DMS79 treated with DMSO at 0.1 percent for 48 hours (cell line): ENCODE measurements at places on chromosomes 12 and 14.

- no peak for DNase-seq
Observed at GRCh38 chr14:68705741-68706283, 87.1 kb downstream of the ZFP36L1 start.

GRCh38 chr12:95681210-95681765, 109.3 kb downstream of the NTN4 start:
- DNase-seq = no peak

GRCh38 chr12:54740882-54741281, 92.7 kb upstream of the DCD start:
- no peak for DNase-seq

DNA sequence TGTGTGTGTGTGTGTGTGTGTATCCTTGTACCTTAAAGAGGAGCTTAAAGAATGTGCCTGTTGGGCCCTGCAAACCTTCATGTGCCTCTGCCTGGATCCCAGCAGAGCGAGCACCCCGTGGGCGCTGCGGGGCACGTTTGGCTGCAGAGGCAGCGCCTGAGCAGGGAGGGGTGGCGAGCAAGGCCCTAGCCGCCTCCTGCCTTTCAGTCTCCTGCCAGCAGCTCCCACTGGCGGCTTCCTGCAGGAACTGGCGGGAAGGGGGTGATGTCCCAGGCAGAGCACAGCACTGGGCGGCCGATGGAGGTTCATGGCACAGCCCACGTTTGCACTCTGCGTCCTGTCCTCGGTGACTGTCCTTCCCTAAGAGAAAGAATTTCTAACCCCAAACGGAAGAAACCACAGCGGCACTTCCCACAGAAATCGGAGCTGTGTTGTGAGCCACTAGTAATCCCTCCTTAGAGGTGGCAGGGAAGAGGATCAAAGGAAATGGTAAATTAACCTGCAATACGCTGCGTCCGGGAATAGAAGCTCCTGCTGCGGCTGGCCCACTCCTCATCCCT, 19.8 kb downstream of the ZBTB42 start:
- no peak for DNase-seq

GRCh38 chr12:53743266-53744129, 8.3 kb downstream of the CISTR start:
- DNase-seq = peak; percentile 20

DNA sequence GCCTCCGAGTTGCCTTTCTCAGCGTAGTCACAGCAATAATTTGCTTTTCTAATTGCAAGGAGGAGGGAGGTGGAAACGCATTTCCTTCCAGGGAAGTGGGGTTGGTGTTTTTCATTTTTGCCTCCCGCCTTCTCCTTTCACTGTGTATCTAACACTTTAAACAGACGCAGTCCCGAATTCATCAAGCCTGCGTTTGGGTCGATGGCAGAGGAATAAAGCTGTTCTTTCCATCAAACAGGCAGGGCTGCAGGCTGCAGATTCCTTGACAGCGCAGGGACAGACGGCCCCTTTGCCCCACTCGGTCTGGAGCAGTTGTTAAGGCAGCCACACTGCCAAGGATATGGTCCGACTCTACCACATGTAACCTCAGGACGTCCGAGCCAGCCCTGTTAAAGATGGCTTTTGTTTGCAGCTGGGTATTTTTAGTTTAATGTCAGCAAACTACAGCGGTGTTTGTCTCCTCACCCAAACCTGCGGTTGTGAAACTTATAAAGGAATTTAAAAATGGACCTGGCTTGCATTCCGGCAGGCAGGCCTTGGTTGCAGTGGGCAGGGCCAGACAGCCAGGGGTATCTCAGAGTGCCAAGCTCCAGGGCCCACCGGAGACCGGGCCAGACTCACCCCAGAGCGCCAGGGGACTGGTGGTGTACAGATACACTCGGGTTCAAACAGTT, 2.1 kb downstream of the CHST11 start:
- DNase-seq = peak; percentile 23

GRCh38 chr12:131347345-131347714, 363.6 kb upstream of the SFSWAP start:
- DNase-seq = no peak

- peak; percentile 84 for DNase-seq
Observed at GRCh38 chr14:102928412-102929240, 6.2 kb downstream of the AMN start.

DNA sequence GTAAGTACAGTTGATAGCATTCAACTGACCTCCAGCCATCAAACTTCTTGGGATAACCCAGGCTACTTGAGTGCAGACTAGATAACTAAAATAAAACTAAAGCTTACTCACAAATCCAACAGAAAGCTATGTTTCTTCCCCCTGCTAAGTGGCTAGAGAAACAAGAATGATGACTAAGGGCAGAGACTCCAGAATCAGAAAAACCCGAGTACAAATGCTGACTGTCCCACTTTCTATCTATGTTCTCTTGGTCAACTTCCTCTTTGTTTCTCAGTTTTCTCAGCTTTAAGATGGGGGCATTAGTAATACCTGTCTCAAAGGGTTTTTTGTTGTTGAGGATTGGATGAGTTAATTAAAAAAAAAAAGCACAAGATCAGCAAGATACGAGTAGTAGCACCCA, 6.1 kb upstream of the NUAK1 start:
- no peak for DNase-seq

DNA sequence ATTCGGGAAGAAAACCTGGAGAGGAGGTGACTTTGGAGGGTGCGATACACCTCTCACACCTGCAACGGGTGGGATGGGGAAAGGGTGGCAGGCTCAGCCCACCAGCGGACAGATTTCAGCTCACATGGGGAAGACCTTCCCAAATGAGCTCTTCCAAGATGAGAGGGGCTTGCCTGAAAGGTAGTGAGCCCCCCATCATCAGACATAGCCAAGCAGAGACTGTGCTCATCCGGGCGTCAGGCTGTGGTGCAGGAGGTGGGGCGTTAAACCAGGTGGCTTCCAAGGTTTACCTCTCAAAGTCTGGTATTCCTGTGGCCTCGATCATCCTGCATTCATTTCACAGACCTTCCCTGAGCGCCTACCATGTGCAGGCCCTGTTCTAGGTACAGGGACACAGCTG, 105.4 kb upstream of the FKBP4 start:
- DNase-seq = no peak

DNA sequence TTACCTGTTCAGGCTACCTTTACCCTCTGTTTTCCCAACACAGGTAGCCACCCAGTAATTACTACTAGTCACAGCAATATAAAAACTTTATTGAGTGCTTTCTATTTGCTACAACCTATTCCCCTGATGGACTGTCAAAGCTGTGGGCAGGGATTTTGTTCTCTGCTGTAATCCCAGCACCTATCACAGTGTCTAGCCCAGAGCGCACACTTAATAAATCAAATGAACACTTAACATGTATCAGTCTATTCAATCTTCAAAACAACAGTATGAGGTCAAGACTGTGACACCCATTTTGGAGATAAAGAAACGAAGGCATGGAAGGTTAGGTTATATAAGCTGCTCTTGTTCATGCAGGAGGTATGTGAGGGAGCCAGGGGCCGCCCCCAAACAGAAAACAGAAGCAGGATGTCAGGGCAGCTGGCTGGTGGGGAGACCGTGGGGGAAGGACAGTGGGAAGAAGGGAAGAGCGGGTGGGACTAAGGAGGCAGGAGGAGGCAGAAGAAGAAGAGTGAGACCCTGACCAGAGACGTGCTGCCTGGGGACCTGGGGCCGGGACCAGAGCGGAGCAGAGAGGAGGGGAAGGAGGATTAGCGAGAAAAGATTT, 1.7 kb downstream of the TNFRSF1A start:
- DNase-seq = no peak

DNA sequence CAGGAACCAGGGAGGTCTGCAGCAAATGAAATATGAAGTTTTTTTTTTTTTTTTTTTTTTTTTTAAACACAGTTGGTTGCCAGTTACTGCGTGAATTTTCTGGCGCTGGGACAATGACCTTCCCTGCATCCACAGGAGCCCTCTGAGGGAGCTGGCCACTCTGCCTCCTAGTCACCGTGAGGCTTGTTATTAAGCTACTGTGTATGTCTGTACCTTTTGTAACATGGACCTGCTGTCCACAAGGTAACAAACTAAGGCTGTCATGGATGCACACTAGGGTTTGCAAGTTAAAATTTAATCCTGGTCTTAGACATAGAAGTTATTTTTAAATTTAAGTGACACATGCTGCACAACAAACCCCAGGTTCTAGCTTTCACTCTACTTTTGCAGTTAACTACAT, 211.0 kb downstream of the SSPN start:
- DNase-seq = no peak

- no peak for DNase-seq
Observed at GRCh38 chr14:101087614-101088394, 184.3 kb upstream of the RTL1 start.

- peak; percentile 45 for DNase-seq
Observed at GRCh38 chr12:69879007-69879960, 54.3 kb downstream of the MYRFL start.

- DNase-seq = no peak
Observed at GRCh38 chr12:75852143-75852542, 179.4 kb downstream of the PHLDA1 start.

DNA sequence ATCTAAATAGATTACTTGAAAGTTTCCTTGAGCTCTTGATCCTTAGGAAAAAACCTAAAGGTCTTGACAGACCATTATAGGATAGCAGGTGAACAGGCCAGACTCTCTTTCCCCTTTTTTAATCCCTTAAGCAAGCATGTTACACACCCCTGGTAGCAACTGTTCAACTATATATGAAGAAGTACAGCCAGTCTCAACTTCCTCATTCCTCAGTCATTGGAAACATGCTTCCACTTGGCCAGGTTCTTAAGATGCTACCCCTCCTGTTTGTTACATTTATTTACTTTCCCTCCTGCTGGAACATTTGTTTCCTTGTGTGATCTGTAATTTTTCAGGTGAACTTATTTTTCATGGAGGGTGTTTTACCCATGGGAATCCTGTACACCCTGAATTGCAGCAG, 124.1 kb downstream of the ARMH4 start:
- DNase-seq = no peak

- DNase-seq = no peak
Observed at GRCh38 chr14:51545396-51545795, 106.3 kb upstream of the FRMD6 start.

- DNase-seq = peak; percentile 52
Observed at GRCh38 chr12:120139958-120140357, 23.4 kb upstream of the RAB35 start.

DNA sequence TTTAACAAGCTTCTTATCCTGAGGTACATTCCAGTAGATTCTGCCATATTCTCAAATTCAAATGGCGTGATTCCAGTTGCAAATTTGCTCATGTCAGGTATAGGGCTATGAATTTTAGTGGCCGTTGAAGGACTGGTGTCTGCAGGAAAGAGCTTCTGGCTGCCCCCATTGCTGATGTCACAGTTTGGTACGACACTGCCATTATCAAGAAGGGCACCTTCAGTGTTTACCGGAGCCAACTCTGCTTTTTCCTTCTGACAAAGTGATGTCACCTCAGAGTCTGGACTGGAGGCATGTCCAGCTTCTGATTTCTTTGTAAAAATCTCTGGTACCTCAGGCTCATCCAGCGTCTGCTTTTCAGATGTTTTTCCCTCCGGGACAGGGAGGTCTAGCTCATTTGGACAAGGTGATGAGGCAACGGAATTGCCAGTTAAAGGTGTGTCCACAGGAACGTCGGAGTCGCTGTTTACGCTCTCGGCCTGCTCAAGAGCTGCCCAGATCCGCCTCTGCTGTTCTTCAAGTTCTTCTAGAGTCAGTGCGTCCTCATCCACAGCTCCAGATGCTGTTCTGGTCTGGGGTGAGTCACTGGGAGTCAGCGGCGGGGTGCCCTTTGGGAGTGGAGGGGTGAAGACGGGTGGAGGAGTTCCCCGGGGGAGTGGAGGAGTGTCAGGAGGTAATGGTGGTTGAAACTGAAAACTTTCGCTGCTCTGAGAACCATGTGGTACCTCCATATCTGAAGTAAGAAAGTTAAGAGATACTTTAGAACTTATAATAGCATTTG, 27.0 kb downstream of the ZCCHC8 start:
- no peak for DNase-seq
